ENCODE measurements at places on chromosomes 1 and 21.

DNA sequence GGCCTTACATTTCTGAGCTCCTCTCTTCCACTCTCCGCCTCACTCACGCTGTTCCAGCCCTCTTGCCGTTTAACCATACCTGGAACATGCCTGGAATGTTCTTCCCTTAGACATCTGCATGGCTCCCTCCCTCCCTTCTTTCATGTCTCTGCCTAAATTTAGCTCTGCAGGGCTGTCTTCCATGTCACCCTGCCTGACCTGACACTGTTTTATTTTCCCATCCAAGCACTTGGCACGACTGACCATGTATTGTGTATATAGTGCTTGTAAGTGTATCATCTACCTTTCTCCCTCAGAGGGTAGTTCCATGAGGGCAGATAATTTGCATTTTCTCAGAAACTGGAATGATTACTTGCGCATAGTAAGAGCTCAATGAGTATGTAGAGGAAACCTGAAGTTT is 47.3 kb downstream of the ST6GALNAC3 start:
- no peak for DNase-seq

- DNase-seq, result no peak
Observed at GRCh38 chr1:59915516-59915915, 11.1 kb downstream of the CYP2J2 start.

GRCh38 chr1:202046227-202046626 is 35.8 kb downstream of the ELF3 start:
- DNase-seq, result no peak

DNA sequence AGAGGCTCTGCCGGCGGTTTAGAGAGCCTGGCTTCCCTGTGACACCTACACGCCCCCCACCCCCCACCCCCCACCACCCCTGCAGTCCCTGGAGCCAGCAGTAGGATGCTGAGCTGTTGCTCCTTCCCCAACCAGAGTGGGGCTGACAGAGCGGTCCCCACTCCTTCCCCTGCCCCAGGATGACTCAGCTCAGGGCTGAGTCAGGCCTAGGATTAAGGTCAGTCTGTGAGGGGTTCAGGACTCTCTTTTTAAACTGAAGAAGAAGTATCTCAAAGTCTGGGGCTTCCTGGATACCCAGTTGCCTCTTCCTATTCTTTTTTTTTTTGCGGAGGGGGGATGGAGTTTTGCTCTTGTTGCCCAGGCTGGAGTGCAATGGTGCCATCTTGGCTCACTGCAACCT is 19.1 kb downstream of the DMBX1 start:
- no peak for DNase-seq

GRCh38 chr1:27555700-27556424 is 48.1 kb downstream of the AHDC1 start:
- no peak for DNase-seq

- DNase-seq, result no peak
Observed at GRCh38 chr1:208242941-208243526, 1.1 kb downstream of the PLXNA2 start.

GRCh38 chr1:10862743-10863335 is 66.4 kb upstream of the CASZ1 start:
- DNase-seq, result no peak

GRCh38 chr1:10071640-10072039 is 38.9 kb downstream of the UBE4B start:
- DNase-seq, result no peak

- DNase-seq, result peak; percentile 42
Observed at GRCh38 chr1:154445040-154445472, 39.9 kb downstream of the IL6R start.

- DNase-seq, result no peak
Observed at GRCh38 chr21:39686646-39687468, 58.1 kb upstream of the IGSF5 start.

- DNase-seq, result no peak
Observed at GRCh38 chr21:41210426-41211059, 42.6 kb downstream of the BACE2 start.

- no peak for DNase-seq
Observed at GRCh38 chr1:236021424-236022135, 43.3 kb downstream of the NID1 start.

- no peak for DNase-seq
Observed at GRCh38 chr1:98417820-98418219, 243.7 kb upstream of the SNX7 start.

- peak; percentile 22 for DNase-seq
Observed at GRCh38 chr1:160400223-160400645, at the start of gene VANGL2. VANGL2 (plus strand) TSS chr1:160400564; CDS start chr1:160415838, 15,274 bp downstream.

DNA sequence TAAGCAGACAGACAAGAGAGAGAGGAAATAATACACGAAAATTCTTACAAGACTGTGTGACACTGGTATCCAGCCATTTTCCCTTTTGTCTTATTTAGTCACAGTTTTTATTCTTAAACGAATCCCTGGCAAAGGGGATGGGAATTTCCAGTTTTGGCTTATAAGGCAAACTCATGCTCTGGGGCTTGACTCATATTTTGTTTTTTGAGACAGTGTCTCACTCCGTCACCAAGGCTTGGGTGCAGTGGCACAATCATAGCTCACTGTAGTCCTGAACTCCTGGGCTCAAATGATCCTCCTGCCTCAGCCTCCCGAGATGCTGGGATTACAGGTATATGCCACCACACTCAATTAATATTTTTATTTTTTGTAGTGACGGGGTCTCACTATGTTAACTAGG is 31.9 kb downstream of the PTGER3 start:
- DNase-seq, result no peak

GRCh38 chr1:223244366-223245103 is 101.5 kb upstream of the TLR5 start:
- DNase-seq, result no peak

Measured in stimulated activated CD8-positive, alpha-beta memory T cell treated with anti-CD3 and anti-CD28 coated beads, Interleukin-2, amount 100 ng/mL, for 48 hours (primary cell).